ENCODE measurements at places on chromosomes 16 and 17.

DNA sequence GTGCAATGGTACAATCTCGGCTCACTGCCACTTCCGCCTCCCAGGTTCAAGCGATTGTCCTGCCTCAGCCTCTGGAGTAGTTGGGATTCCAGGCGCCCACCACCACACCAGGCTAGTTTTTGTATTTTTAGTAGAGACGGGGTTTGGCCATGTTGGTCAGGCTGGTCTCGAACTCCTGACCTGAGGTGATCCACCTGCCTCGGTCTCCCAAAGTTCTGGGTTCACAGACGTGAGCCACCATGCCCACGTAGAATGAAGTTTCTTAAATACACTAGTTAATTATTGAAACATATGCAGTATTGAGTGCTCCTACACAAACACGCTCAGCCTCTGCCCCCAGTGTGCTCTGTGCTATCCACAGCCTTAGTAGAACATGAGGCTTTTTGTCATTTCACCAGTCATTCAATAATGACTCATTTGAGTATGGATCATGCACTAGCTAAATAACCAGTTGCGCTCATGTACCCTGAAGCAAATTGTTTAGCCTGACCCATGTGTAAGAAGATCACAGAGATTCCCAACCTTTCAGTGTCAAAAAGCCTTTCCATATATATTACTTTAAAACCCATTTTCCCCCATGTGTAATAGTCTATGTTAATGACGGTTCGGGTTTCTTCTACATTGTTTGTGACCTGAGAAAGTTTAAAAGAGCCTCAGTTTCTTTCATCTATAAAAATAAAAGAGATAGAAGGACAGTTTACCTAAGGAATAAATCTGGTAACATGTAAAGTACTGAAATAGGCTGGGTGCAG is 49.7 kb downstream of the TUBD1 start:
- DNase-seq: no peak

GRCh38 chr16:87266846-87267245 is 50.3 kb downstream of the C16orf95 start:
- no peak for DNase-seq

DNA sequence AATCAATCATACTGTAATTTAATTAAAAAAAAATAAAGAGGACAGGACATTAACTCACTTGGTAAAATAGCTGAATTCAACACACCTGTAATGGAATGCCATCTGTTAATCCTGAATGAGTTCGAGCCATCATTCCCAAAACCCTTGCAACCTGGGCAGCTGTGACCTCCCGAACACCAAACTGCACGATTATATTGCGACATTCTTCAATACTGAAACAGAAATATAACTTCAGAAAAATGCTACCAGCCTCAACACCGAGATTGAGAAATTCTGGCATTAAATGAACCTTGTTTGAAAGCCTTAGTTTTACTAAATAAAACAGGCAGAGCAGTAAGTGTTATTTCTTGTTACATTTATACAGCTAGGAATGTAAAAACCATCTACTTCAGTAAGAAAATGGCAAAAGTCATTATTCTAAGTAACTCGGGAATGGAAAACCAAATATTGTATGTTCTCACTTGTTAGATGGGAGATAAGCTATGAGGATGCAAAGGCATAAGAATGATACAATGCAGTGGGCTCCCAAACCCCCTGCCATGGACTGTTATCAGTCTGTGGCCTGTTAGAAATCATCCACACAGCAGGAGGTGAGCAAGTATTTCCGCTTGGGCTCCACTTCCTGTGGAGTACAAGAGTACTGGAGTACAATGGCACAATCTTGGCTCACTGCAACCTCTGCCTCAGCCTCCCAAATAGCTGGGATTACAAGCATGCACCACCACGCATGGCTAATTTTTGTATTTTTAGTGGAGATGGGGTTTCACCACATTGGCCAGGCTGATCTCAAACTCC is 46.5 kb downstream of the CNOT1 start:
- DNase-seq: no peak

GRCh38 chr16:10367616-10368188 is 18.2 kb upstream of the ATF7IP2 start:
- DNase-seq: no peak

GRCh38 chr17:33118391-33119075 is 126.9 kb downstream of the SPACA3 start:
- DNase-seq: no peak

GRCh38 chr16:11950388-11950787 is 8.5 kb upstream of the NPIPB2 start:
- no peak for DNase-seq

- DNase-seq: no peak
Measured at GRCh38 chr16:18783430-18784341, 6.4 kb downstream of the RPS15A start.

- DNase-seq: no peak
Measured at GRCh38 chr16:11828696-11829095, 22.6 kb downstream of the RSL1D1 start.

DNA sequence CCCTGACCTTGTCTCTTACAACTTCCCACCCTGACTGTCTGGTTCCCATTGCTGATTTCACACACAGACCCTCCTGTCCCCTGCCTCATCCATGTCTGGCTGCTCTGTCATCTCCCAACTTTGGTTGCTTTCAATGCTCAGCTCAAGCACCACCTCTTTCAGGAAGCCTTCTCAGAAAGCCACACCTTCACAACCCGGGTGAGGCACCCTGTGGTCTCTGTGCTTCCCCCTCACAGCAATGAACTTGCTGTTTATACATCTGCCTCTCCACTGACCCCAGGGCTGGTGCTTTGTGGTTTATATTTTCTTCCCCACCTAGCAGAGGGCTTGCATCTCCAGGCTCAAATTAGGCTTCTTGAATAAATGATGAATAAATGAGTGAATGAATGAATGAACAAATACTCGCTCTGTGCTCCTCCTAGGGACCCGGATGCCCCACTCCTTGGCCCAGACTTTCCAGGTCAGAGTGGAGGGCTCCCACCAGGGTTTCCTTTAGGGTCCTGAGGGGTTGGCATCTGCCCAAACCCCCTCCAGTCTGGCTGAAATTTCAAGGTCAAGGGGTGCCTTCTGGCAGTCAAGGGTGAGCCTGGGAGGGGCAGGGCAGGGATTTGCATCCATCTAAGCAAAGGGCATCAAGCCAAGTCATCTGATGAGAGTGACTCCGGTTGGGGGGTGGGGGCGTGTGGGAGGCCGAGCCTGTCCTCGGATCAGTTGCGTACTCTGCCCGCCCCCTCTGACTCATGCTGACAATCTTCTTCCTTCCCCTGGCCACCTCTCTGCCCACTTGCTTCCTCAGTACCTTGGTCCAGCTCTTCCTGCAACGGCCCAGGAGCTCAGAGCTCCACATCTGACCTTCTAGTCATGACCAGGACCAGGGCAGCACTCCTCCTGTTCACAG is at the start of gene ITGAX:
Gene ITGAX (plus strand): TSS at position 783 of the 898 bp plus-strand sequence. CDS start 79 bp downstream, at position 862.
- peak; percentile 72 for DNase-seq

DNA sequence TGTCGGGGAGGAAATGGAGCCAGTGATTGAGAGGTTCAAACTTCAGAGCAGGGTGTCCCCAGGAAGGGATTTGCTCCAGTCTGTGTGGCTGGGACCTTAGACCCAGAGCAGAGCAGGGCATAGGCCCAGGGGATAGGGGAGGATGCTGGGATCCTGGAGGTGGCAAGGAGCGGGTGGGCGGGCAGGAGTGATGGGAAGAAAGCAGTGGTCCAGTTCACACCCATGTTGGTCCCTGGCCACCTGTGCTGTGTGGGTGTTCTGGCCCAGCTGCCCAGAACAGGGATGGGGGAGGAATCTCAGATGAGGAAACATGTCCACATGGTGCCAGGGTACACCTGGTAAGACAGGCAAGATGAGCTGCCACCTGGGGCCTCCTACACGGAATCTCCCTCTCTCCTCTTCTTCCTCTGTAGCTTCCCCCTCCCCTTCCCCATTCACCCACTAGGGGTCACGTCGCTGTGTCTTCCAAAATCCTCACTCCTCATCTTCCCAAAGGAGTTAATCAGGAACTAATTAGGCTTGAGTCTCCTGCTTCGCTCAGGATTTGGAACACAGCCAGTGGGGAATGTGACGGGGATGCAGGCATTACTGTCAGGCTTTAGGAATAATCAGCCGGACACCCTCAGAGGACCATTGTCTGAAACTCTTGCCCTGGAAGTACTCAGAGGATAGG is 2.3 kb downstream of the BEAN1 start:
- no peak for DNase-seq

GRCh38 chr17:66002063-66002585 is 189.8 kb downstream of the CEP112 start:
- DNase-seq: no peak

DNA sequence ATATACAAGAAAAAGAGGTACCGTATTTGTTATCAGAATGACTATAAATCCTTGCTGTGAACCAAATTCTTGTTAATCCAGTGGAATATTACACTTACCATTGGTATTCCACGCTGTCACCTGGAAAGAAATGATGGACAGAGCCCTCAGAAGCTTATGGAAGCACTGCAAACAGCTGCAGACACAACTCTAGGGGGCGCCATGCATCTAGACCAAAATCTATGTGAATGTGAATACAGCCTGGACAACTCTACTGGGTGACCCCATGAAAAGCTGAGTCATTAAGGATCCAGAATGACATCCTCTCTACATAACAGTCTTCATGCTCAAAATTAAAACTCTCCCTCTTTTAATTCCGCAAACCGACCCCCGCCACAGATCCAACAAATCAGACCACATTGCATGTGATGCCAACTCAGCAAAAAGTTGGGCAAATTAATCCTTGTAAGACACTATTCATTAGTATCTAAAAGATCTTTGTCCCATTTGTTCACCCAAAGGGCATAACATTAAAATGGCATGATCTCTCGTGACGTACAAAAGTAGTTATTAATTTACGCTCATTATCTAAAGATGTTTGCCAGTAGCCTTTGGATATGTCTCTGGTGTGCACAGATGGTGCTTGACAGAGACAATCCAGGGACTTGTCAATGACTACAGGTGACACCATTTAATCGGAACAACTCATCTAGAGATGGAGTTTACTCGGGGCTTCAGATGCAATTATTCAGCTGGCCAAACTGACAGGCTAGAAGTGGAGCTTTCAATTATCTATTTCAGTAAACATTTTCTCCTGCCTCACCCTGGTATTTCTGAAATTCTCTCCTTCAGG is 552.7 kb upstream of the PSMD7 start:
- no peak for DNase-seq

- peak; percentile 35 for DNase-seq
Measured at GRCh38 chr16:4288148-4288921, 15.5 kb upstream of the TFAP4 start.

DNA sequence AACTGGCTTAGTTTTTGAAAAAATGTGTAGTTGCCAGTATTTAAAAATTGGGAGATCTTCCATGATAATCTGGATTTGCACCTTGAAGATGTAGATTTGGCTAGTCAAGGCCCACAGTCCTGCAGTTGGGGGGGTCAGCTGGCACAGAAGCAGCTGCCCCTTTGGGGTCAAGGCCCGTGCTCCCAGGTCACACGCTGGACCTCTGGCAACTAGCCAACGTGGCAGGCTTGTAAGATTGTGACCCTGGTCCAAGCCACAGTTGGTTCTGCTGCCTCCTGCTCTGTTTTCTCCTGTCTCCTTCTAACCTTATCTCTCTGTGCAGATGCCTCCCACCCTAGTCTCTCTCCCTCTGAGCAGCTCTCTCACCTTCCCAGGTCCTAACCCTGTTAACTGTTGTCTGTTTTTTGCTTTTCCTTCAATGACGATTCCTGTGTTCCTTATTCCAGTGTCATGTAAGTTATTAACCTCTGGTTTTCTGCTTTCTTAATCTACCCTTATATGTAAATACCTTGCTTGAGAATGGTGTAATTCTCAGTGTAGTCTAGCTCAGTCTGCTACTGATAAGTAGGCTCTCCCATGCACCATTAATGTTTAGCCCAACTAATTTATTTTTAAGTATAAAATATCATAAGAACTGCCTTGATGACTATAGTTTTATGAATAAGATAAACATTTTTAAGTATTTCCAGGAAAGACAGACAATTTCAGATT is 27.9 kb downstream of the CLEC16A start:
- DNase-seq: no peak

DNA sequence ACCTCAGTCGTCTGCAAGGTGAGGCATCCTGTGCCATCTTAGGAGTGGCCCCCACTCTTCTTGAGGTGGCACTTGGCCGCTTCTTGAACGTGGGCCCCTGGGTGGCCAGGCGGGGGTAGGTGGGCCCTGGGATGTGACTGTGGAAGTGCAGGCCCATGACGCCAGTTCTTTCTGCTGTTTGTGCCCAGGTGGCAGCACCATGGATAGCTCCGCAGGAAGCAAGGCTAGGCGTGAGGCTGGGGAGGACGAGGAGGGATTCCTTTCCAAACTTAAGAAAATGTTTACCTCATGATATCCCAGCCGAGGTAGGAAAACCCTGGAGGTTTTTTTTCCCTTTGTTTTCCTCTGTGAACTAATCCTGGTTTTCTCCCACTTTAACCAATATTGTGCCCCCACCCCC is 19.8 kb downstream of the NMRAL1 start:
- no peak for DNase-seq

DNA sequence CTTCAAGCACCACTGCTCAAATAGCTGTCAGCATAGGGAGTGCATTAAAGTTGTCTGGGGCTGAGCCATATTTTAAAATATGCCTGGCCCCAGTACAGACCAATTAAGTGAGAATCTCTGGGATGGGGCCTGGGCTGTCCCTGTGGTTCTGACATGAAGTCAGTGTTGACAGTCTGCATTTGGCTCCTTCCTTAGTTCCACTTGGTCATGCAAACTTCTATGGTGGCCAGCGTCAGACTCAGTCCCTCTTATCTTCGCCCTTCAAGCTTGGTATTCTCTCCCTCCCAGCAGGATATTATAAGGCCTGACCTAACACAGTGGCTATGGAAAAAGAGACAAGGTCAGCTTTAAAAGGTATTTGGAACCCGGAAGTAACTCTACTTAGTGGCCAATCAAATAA is 177.2 kb downstream of the PMP22 start:
- DNase-seq: no peak

DNA sequence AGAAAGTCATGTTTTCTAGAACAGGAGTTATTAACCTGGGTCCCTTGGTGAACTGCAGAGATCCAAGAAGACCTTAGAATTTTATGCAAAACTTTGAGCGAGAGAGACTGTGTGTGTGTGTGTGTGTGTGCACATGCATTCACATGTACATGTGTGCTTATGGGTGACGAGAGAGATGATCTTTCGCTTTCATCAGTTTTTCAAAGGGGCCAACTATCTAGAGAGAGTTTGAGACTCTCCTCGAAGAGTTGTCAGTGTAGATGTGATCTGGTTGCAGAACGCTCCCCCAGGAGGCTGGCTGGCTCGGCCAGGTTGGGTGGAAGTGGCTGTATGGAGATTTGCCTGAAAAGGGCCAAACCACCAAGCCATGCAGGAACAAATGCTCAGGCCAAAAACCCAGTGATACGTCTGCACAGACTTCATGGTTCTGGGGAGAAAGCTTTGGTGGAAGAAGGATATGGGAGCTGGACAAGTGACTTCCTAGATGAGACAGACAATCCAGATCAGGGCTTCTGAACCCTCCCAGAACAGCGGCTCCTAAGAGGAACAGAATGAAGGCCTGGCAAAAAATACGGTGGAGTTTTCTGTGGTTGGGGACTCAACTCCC is 6.1 kb downstream of the PIK3R5 start:
- DNase-seq: no peak

GRCh38 chr17:55466671-55467070 is 44.6 kb downstream of the SMIM36 start:
- no peak for DNase-seq

Data from GDM1 (cell line).